H1 (cell line): ENCODE measurements at places on chromosomes 3 and 15. TPM values are rescaled to one million over a fixed set of nuclear protein-coding genes. Genes with fewer than 3 reads are reported as not detected.

- DNase-seq, result no peak
Measured at GRCh38 chr3:10798600-10799367, 17.2 kb upstream of the SLC6A11 start.

DNA sequence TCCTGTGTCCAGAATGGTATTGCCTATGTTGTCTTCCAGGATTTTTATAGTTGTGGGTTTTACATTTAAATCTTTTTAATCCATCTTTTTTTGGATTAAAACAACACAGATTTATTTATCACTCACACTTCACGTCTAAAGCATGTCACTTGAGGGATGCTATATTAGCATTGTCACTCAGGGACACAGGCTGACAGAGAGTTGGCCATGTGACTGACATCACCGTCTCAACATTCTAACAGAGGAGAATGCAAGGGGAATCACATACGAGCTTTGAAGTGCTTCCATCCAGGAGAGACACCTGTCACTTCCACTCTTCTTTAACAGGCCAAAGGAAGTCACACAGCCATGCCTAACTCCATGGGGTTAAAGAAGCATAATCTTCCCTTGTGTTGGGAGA, 204.6 kb upstream of the AZI2 start:
- no peak for DNase-seq

GRCh38 chr3:96779810-96780209, 34.6 kb upstream of the EPHA6 start:
- peak; percentile 75 for DNase-seq

- DNase-seq, result no peak
Measured at GRCh38 chr3:29514170-29514569, 233.3 kb downstream of the RBMS3 start.

The HES1 gene
- 12.2 and 12.9 TPM in 2 replicates for total RNA-seq

The FANCD2OS gene
- not detected in 2 replicates for total RNA-seq

The SERINC4 gene
- total RNA-seq, result not detected in 2 replicates

The CGNL1 gene
- total RNA-seq, result 72.7 and 75.6 TPM in 2 replicates
